Activated CD4-positive, alpha-beta T cell treated with anti-CD3 and anti-CD28 coated beads, Interleukin-2, amount 50 U/mL, for 1 hour (primary cell): ENCODE measurements at places on chromosomes 4 and X.

- DNase-seq = no peak
These were observed 9.7 kb downstream of the CBR4 start for GRCh38 chr4:169000315-169000714.

DNA sequence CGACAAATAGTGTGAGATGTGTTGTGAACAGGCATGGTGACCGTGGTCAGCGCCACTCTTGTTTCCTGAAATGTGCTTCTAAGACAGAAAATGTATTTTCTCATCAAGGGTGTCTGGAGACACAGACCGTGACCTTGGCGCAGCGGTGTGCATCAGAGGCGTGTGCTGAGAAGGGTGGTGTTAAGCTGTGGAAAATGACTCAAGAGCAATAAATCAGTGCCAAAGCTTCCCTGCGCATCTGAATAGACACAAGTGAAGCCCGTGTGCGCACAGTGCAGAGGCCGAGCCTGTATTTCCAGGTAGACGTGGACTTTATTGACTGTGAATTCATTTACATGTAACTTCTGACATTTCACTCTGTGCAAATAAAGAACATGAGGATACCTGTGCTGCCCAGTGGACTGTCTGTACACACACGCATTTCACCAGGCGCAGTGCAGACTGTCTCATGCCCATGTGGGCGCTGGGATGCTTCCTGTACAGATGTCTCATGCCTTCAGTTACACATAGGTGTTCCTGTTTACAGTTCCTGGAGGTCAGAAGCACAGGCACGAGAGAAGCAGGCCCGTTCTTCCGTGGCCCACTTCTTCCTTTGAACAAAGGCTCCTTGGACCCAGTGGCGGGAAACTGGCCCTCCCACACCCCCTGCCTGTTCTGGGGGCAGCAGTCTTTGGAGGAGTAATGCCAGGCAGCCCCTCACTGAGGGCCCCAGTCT, 31.9 kb downstream of the NSG1 start:
- no peak for DNase-seq

DNA sequence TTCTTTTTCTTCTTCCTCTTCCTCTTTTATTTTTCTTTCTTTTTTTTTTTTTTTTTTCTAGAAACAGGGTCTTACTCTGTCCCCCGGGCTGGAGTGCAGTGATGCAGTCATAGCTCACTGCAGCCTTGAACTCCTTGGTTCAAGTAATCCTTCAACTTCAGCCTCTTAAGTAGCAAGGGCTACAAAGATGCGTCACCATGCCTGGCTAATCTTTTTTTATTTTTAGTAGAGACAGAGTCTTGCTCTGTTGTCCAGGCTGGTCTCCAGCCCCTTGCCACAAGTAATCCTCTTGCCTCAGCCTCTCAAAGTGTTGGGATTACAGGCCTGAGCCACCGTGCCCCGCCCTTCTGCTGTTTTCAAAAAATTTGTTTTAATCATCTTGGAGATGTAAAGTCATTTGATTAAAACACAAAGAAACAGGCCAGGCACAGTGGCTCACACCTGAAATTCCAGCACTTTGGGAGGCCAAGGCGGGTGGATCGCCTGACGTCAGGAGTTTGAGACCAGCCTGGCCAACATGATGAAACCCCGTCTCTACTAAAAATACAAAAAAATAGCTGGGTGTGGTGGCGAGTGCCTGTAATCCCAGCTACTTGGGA, 28.1 kb downstream of the SYNPO2 start:
- DNase-seq = no peak

DNA sequence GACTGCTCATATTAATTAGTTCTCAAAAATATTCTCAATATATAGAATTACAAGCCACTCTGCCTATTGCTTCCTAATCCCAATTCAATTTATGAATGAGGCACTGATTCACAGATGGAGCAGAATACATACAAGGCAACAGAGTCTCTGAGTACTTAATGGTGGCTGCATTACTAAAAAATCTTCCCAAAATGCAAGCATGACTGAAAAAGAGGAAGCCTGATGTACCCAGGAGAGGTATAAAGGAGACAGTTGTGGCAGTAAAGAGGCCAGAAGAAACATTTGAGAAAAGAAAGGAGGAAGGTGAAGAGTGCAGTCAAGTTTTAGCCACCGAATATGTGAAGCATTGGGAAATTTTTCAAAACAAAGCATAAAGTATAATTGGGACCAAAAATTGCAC, 163.2 kb upstream of the INTU start:
- no peak for DNase-seq

GRCh38 chr4:114027596-114027995, 48.1 kb upstream of the ARSJ start:
- DNase-seq = no peak

DNA sequence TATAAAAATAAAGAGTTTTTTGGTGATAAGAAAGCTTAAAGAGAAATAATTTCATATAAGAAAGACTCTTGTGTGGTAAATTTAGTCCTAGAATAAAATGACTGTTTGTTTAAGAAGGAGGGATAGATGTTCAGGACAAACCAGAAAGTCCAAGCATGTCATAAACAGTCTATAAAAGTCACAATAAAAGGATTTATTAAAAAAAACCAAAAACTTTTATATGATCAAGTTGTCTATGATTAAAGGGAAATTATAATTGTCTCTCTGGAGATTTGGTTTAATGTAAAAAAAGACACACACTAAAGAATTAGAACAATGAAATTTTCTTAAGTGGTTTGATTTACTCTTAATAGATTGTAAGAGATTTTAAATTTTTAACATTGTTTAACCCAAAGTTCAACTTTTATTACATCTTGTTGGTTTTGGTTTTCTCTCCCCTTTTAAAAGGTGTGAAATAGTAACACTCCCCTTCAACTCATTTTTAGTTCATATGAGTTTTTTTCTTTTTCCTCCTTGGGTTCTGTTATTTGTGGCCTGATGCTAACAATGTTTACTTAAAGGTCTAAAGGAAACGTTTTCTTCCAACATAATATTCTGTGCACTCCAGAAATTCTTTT, 89.7 kb downstream of the PDHA2 start:
- DNase-seq = no peak

GRCh38 chr4:185068837-185069236, 50.5 kb downstream of the HELT start:
- no peak for DNase-seq

GRCh38 chrX:30943984-30944383, 54.9 kb upstream of the TAB3 start:
- no peak for DNase-seq

DNA sequence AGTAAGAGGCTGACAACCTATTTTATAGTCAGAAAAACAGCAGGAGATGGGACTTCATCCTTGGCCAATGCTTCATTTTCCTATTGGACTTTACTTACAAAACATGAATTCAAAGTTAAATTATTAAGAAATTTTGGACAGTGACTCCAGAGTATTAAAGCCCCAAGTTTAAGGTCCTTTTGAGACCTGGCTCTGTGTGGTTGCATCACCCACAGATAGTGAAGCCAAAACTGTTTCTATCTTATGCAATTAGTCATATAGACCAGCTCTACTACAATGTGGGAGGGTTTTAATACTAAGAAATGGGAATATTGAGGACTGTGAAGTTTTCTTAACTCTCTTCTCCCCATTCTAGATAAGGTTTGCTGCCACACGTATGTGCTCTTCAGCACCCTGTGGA, 196.7 kb upstream of the AR start:
- DNase-seq = no peak
